NB4 (cell line): ENCODE measurements at places on chromosomes 4 and X.

DNA sequence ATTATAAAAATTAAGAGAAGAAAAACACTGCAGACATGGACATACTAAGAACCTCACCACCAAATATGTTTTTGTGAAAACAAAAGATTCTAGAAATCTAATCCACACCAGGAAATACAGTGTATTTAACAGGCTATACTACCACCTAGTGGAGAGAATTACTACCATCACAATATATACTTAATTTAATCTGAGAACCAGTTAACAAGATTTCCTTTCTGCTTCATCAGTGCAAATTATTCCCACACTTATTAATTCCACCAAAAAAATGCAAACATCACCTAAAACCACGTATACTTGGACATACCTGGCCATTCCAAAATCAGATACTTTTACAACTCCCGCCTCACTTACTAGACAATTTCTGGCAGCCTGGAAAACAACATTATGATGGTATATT, 7.0 kb upstream of the TXK start:
- peak; percentile 61 for DNase-seq

GRCh38 chr4:14340321-14340720, 662.0 kb upstream of the CPEB2 start:
- no peak for DNase-seq

- DNase-seq = peak; percentile 57
These were observed 39.5 kb upstream of the CD40LG start for GRCh38 chrX:136608295-136608933.

DNA sequence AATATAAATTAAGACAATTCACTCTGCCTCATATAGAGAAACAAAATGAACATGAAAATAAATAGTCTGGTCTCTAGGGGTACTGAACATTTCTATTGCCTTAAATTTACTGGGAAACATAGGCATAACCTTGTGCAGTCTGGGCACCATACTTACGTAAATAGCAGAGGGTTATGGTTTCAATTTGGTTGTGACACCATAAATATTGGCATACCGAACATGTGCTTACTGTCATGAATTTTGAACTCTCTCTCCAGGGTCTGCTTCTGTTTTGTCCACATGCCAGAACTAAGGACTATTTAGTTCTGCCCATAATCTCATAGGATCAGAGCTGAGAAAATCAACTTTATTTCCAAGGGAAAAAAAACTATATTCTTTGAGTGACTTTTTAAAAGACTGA, 17.6 kb downstream of the PDGFC start:
- no peak for DNase-seq

DNA sequence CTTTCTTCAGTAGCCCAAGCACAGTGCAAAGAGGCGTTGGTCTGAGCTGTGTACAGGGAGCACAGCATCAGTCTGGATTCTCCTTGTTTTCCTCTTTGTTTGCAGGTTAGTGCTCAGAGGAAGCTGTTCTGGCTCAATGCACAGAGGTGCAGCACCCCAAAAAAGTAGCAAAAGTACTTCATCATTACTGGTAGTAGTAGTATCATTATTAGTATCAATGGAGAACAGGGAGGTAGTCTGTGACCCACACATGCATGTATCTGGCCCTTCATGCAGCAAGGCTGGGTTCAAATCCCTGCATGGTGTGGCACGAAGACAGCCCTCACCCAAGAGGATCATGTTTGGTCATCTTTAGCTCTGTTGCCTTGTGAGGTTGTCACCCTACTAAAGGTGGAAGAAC, 68.7 kb downstream of the CXXC4 start:
- DNase-seq = no peak
